Breast epithelium (tissue), 4 donors: ENCODE measurements at places on chromosomes 5 and 9. TPM values are rescaled to one million over a fixed set of nuclear protein-coding genes. Genes with fewer than 3 reads are reported as not detected.

DNA sequence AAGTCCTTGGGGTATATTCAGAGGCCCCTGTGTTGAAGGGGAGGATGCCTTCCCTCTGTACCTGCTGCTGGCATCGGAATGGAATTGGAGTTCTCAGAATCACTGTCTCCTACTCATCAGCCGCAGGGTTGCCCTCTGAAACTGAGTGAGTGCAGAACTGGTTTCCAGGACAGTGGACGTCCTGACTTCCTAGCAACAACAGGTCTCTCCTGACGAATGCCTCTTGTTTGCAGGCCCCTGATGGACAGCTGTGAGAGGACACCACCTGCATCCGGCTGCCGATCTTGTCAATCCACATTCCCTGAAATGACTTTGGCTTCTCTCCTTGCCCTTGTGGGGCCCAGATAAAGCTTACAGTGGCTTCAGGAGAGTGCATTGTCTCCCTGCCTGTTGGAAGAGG lies 274.5 kb downstream of the NSG2 start:
- H3K36me3 ChIP-seq: no peaks in the 10 kb centered on the region
- H3K4me1 ChIP-seq: no peaks in the 10 kb centered on the region

Gene PRUNE2
- 4.6 TPM for total RNA-seq

DNA sequence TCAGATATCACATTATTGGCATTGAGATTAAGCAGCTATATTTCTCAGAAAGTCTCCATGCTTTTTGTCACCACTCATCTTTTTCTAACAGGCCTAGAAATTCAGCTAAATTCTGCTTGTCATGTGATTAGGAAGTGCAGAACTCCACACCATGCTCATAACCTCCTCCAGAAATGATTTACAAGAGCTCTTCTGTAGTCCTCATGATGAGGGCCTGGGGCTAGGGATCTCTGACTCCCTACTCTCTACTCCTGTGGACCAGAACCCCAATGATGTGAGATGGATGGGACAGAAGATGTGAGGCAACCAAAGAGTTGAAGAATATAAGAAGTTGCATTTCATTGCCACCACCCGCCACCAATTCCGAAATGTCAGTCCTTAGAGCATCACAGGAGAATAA lies 16.5 kb upstream of the SIL1 start:
- H3K4me3 ChIP-seq: no peak overlapping the region
- no peaks in the 10 kb centered on the region for H3K4me1 ChIP-seq
- no peaks in the 10 kb centered on the region for H3K36me3 ChIP-seq
- H3K27me3 ChIP-seq: no peaks in the 10 kb centered on the region
- no peak for DNase-seq

DNA sequence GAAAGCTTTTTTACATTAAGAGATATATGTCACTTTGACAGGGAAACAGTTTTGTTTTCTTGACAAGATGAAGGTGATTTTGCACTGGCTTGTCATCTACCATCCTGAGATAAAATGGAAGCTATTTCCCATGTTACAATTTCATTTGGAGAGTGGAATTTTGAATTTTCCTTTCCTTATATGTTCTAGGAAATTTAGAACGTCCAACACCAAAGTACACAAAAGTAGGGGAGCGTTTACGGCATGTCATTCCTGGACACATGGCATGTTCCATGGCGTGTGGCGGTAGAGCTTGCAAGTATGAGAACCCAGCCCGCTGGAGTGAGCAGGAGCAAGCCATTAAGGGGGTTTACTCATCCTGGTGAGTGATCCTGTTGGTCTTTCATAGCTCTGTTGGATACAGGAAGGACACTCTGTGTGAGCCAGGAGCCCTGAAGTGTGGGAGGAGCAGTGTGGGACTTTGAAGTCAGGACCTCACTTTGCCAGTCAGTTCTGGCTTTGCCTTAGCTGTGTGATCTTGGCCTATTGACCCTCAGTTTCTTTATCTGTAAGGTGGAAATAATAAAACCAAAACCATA lies 887 bp downstream of the PTPDC1 start:
- H3K36me3 ChIP-seq: no peaks in the 10 kb centered on the region
- H3K27me3 ChIP-seq: no peaks in the 10 kb centered on the region
- H3K4me1 ChIP-seq: no peaks in the 10 kb centered on the region
- H3K27ac ChIP-seq: no peak overlapping the region
- H3K4me3 ChIP-seq: no peak overlapping the region
- no peak for DNase-seq

Gene CEL
- total RNA-seq: 0.29 TPM

Gene LCN2
- total RNA-seq: not detected
